ENCODE measurements at places on chromosomes 1 and 21.

DNA sequence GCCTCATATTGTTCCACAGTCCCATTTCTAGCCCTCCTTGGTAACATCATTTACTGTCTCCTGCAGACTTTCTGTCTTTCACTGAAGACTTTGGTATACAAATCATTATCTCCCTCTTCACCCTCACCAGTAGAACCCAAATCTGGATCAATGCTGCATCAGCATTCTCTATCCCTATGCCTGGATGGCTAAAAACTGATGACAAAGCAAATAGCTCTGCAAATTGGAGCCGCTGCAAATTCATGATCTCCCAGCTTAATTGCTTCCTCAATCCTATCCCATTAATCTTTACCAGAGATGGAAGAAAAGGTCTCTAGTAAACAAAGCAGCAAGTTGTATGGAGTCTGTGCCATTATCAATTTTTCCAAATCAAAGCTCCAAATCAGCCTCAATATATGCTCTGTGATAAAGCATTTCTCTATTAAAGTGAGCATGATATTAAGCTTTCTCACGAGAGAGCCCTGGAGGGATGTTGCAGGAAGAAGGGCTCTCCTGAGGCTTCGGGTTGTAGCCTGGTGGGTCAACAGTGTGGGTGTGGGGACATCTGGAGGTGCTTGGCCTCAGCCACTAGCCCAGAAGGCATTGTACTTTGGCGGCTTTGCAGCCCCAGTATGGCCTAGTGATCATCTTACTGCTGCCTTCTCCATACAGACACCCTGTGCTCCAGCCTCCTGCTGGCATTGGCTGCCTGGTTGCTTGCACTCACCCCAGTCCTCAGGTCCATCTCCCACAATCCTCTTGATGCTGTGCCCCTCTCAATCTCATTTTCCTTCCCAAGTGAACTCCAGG is 46.2 kb upstream of the COL24A1 start:
- DNase-seq: no peak

DNA sequence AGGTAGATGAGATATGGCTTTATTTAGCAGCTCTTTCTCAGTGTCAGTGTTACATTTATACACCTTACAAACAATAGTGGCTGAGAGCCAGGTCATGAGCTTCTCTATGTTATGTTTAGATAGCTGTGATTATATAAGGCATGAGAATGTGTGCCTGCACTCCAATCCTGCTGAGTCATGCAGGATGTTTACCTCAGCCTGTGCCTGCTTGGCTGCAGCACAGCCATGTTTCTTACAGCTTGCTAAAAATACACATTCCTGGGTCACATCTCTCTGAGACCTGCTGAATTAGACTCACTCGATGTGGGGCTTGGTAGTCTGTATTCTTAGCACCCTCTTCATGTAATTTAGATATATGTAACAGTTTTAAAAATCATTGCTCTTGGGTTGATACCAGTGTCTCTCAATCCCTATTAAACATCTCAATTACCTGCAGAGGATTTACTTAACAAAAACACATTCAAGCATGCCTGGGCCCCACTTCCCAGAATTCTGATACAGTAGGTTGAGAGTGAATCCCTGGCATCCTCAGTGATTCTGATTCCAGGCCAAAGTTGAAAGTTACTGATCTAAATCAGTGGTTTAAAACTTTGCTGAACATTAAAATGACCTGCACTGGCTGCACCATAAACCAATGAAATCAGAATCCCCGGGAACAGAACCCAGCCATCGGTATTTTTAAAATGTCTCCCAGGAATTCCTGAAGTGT is 107.5 kb downstream of the GDAP2 start:
- DNase-seq: no peak

GRCh38 chr1:118223426-118223825 is 38.4 kb upstream of the SPAG17 start:
- no peak for DNase-seq

DNA sequence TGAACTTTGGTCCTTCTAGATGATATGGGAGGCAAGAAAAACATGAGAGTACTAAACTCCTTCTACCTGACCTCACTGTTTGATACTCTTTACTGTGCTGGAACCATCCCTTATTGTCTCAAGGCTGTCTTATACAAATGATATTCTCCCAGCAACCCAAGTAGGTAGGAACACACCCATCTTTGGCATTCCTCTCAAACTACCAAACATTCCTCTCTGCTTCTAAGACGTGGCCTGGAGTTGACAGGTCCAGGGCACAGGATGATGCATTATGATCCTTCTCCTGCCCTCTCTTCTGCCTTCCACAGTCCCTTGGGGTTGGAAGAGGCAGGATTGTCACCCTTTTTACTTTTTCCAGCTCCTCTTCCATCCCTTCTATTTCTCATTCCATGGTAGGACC is 90.5 kb downstream of the SPATA17 start:
- DNase-seq: no peak

DNA sequence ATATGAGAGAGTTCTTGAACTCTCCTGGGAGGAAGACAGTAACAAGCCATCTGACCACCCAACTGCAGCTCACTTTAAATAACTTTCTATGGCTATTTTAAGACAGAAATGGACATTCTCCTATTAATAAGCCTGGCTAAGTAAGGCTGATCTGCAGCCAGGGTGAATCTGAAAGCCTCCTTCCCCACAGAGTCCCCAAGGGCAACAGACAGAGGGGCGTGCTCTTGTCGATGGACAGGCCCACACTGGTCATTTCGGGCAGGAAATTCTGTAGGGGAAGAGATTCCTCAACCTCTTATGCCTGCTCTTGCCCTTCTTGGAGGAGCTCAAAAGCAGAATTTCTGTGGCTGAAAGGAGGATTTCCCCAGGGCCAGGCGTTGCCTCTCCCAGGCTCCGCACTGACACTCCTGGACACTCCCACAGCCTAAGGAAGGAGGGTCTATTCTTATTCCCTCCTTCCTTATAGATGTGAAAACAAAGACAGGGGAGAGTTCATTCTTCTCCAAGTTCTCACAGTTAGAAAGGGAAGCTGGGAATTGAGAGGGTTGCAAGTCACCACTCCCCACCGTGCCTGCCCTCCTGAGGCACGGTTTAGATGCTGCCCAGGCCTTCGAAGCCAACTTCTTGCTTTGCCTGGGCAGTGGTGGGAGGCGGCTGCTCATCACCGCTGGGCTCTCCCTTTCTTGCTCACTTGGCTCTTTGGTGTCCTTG is 17.9 kb upstream of the KANK4 start:
- no peak for DNase-seq

DNA sequence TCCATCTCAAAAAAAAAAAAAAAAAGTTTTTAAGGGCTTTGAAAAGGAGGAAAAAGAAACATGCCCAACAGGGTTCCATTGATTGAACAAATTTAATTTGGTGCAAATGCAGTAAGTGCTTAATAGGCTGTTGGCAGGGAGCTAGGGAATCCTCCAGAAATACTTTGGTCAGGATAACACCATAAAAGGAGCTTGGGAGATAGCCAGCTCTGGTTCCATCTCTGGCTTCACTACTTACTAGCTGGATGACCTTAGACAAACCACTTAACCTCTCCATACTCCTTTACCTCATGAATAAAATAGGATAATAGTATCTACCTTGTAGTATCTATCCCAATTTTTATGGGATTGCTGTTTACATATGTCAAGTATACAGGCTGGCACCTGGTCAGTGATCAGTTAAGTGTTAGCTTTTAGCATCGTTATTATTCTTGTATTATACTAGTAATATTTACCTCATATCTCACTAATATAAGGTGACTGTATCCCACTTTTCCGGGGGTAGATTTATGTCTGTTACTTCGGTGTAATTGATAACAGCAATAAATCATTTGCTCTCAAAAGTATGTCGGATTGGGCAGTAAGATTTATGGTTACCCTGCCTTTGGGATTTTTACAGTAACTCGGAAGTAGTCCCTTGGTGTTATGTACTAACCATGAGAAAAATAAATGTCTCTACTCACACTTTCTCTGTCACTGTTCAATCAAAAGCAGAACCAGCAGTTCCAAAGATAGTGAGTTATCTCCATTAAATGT is 36.4 kb downstream of the BTG3 start:
- no peak for DNase-seq

DNA sequence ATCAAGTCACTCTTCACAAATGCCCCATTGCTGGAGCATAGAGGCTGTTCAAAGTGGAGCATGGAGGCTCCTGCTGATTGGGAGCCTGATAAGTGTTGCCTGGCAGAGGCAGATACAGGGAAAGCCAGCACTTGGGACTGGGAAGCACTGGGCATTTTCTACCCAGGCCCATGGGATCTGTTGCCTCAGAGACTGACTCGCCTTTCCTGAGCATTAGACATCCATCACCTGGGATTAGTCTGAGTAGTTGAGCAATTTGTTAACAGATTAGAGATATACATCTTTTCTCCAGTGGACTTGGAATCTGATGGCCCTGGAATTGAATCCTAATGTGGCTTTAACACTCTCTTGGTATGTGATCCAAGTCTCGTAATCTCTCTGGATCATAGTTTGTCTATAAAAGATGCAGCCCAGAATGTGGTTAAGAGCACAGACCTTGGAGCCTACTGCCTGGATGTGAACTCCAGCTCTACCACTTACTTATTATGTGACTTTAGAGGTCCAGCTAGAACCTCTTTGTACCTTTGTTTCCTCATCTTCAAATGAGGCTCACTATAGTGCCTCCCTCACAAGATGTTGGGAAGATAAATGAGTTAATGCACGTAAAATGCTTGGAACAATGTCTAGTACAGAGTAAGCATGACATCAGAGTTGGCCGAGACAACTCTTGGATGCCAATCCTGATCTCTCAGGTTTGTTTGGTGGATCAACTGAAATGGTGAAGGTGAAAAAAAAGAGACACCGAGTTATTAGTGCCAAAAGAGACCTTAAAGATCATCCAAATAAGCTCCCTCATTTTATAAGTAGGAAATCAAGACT is 38.3 kb upstream of the NRDC start:
- no peak for DNase-seq

- DNase-seq: no peak
These were observed 148.1 kb upstream of the USP24 start for GRCh38 chr1:55363268-55363667.

- peak; percentile 93 for DNase-seq
These were observed at the start of gene PDZK1IP1 for GRCh38 chr1:47189844-47190508. PDZK1IP1 (minus strand) TSS chr1:47190036; CDS start chr1:47189932, 104 bp downstream.

DNA sequence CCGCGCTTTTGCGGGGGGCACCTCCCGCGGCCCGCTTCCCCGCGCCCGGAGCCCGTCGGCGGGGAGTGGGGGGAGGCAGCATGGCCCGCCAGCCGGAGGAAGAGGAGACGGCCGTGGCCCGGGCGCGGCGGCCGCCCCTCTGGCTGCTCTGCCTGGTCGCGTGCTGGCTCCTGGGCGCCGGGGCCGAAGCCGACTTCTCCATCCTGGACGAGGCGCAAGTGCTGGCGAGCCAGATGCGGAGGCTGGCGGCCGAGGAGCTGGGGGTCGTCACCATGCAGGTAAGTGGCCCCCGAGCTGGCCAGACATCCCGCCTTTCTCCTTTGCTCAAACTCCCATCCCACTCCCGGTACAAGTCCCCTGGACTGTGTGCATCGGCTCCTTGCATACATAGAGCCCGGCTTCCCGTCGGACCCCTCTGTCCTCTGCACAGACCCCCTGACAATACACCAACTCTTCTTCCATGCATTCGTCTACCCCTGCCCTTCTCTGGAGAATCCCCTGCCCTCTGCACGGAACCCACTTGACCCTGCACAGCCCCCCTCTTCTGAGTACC is 812 bp downstream of the CACHD1 start:
- peak; percentile 76 for DNase-seq

- no peak for DNase-seq
These were observed 90.6 kb downstream of the GLUL start for GRCh38 chr1:182301026-182301436.

DNA sequence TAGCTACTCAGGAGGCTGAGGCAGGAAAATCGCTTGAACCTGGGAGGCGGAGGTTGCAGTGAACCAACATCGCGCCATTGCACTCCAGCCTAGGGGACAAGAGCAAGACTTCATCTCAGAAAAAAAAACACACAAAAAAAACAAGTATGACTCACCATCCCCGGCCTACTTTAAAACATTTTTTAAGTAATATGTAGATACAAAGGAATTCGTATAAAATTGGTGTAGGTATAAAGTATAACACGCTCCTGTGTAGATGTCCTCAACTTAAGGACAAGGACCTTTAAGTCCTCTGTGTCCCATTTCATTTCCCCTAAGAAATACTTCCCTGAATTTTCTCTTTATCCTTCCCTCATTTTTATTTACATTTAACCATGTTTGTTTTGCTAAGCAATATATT is 73.4 kb upstream of the PKN2 start:
- DNase-seq: no peak

- DNase-seq: no peak
These were observed 30.0 kb downstream of the IARS2 start for GRCh38 chr1:220123889-220124288.

DNA sequence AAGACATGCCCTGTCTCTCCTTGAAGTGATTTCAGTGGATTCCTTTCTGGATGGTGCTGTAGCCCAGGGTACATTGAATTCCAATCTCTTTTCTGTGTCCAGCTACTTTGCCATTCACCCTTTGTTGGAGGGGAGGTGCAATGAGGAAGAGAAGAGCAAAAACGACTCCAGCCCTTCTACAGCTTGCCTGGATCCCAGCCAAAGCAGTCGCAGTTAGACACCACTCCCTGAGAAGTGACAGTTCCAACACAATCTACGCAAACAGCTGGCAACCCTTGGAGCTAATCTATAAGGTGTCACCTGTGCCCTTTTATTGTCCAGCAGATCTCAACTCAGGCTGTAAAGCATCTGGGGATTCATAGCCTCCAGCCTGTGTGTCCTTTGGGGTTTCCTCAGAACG is 4.6 kb downstream of the CD244 start:
- no peak for DNase-seq

- DNase-seq: no peak
These were observed 19.6 kb upstream of the RAP1A start for GRCh38 chr1:111599781-111600693.
